ENCODE measurements at places on chromosomes 1 and 21.
A peak's percentile ranks its signal among the peaks of the same experiment; 100 is the strongest.

DNA sequence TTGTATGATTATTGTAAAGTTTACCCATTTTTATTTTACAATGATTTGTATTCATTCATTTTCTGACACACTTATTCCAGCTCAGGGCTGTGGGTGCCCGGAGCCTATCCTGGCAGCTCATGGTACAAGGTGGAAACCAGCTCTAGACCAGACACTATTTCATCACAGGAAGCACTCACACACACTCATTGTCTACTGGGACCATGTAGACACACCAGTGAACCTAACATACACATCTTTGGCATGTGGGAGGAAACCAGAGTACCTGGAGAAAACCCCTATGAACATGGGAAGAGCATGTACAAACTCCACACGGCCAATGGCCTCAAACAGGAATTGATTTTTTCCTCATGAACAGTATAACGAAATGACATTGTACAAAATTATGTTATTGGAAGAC lies 2.4 kb downstream of the DTL start:
- DNase-seq = no peak

DNA sequence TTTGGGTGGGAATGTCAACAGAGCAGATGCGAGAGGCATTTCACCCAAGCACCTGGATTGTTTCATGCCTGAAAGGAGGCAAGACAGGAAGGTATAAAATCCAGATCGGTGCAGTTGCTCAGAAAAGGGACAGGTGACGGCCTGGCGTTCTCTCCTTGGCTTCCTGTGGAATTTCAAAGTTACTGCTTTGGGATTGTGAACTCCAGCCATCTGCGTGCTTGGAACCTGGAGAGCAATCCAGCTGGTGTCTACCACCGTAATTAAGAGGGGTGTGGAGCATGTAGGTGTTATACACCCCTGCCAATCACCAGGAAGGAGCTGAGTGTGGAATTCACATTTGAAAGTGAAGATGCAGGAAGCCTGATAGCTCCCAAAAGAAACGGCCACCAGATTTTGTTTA lies 286.1 kb downstream of the KIF26B start:
- DNase-seq = no peak

- DNase-seq = no peak
Observed at GRCh38 chr1:235423214-235423652, 56.0 kb downstream of the TBCE start.

DNA sequence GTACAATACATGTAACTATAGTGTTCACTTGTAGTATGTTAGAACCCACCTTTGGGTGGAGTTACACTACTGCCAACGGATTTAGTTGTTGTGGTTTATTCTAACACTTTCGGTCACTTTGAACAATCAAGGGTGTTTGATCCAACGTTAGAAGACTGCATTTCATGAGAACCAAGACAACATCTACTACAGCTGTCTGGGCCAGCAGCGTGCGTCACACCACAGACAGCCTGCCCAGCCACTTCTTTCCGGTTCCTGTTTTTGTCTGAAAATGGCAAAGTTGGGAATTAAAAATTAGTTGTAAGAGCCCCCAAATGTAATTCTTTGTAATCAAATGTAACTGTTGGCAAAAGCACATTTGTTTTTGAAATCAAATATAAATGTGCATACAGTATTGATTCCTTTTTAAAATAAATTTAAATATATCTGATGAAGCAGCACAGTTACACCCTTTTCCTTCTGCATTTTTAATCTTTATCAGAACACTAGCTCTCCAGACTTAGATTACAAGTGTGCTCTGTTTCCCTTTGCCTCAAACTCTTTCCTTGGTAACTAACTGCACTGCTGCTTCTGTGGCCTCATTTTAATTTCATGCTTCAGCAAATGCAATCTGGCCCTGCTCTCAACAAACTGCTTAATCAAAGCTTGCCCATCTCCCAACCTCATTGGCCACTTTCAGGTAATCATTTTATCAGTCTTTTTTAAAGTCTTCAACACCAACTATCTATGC lies 86.6 kb upstream of the DPH5 start:
- DNase-seq = no peak

DNA sequence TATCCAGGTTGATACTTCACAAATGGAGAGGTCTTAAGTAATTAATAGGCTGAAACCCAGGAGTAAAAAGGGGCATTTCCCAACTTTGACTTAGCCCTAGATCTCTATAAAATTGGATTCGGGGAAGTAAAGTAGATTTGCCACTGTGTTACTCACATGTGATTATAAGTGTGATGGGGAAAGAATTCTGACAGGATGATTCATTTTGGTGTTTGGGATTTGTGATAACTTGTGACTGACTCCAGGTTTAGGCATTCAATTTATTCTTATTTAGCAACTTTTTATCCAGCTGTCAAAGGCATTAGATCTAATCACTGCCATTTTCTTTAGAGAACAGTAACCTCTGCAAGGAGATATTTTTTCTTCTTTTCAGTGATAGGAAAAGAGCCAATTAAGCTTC lies 175.5 kb downstream of the ASTN1 start:
- peak; percentile 14 for DNase-seq

GRCh38 chr1:162310337-162310736 lies 66.3 kb downstream of the SPATA46 start:
- peak; percentile 69 for DNase-seq

DNA sequence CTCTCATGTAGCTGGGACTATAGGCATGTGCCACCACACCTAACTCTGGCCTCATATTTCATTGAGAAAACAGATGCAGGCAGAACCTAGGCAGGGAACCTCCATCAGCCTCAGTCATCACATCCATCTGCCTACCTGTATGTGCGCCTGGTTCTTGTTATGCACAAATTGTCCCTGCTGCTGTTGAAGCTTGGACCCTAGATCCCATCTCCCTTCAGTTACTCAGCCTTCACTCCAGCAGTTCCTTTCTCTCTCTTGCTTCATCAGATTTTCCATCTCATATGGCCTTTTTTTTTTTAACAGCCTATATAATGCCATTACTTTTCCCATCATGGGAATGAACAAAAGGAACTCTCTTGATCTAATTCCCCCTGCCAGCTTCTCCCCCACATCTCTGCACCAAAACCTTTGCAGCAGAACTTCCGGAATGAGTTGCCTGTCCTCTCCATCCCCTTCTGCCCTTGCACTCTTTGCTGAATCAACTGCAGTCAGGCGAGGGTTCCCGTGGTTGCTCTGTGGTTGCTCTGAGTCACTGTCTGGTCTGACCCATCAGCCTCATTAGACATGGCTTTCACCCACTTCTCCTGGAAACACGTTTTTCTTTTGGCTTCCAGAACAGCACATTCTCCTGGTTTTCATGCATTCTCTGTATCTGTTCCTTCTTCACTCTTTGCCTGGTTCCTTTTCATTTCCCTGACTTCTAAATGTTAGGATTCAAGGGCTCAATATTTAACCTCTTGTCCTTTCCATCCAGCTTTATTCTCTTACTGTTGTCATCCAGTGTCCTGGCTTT lies 41.5 kb downstream of the UBE4B start:
- DNase-seq = peak; percentile 94

DNA sequence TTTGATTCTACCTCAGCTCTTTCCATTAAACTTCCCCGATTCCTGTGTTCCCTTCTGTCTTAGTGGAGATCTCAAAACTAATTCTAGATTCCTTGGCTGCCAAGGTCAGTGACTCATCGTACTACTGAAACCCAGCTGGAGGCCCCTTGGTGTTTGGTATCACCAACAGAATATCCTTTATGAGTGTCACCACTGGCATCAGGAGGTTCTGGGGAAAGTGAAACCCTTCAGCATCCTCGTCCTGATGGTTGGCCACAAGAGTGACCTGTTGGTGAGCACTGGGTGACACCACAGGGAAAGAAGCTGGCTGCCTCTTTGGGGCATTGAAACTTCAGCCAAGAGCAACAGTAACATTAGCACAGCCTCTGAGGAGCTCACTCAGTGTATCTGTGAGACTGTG lies 9.6 kb downstream of the RAB42 start:
- peak; percentile 82 for DNase-seq

GRCh38 chr1:116997066-116997465 lies 4.5 kb upstream of the CD101 start:
- peak; percentile 74 for DNase-seq

DNA sequence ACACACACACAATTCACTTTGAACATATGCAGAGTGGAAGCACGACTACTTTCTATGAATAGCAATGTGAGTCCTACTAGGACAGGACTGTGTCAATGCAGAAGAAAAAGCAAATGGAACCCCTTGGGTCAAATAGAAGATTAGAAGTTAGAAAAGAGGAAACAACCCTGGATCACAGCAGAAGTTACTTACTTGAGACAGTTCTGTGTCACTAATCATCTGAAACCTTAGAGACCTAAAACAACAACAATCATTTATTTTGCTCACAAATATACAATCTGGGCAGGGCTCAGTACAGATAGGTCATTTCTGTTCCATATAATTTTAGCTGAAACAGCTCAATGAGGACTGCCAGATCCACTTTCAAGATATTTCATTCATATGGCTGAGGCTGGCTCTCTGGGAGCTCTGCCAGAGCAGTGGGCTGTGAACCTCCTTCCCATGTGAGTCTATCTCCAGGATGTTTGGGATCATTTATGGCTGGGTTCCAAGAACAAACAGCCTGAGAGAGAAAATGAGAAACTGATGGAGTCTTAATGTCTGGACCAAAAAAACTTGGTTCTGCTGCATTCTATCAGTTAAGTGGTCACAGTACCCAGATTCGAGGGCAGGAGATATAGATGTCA lies 42.5 kb upstream of the IL10 start:
- DNase-seq = no peak

DNA sequence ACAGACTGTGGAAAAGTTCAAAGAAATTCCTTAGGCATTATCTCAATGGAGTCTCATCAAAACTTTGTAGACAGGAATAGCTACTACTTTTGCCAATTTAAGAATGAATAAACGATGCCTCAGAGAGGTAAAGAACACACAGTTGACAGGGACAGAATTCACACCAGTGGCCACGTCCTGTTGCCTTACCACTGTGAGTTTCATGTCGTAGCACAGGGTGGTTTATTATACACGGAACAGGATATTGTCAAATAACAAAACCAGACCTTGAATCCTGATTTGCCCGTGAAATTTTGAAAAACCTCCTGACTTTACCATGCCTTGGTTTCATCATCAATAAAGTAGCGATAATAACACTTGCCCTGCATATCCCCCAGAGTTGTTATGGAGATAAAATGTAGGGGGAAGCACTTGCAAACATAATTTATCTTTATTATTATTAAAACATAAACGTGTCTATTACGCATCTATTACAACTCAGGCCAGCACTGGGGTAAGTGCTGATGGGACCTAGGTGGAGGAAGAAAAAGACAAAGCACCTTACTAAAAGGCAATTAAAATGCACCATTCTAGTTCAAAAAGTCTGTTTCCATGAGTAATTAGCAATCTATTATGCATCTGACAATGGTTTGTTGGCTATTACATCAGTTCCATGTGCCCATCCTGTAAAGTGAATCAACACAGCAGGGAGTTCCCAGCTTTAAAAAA lies 408.1 kb upstream of the RUNX1 start:
- no peak for DNase-seq

GRCh38 chr21:14358775-14359174 lies 24.2 kb downstream of the HSPA13 start:
- peak; percentile 4 for DNase-seq

- peak; percentile 70 for DNase-seq
Observed at GRCh38 chr1:168476588-168477385, 67.0 kb downstream of the XCL2 start.

DNA sequence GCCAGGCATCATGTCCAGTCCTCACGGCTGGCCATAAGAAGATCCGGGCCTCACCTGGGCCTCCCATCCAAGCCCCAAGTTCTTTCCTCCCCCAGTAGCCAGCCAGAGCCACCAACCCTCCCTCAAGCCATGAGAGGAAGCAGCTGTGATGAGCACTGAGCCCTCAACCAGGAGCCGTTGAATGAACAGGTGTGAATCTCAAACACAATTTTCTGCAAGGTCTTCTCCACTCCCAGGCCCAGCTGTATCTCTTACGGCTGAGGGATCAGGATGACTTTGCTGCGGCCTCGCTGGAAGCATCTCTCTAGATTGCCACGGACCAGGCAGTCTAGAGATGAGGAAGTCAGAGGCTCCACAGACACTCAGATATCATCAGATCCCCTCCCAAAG lies 9.8 kb upstream of the CLDN14 start:
- no peak for DNase-seq

DNA sequence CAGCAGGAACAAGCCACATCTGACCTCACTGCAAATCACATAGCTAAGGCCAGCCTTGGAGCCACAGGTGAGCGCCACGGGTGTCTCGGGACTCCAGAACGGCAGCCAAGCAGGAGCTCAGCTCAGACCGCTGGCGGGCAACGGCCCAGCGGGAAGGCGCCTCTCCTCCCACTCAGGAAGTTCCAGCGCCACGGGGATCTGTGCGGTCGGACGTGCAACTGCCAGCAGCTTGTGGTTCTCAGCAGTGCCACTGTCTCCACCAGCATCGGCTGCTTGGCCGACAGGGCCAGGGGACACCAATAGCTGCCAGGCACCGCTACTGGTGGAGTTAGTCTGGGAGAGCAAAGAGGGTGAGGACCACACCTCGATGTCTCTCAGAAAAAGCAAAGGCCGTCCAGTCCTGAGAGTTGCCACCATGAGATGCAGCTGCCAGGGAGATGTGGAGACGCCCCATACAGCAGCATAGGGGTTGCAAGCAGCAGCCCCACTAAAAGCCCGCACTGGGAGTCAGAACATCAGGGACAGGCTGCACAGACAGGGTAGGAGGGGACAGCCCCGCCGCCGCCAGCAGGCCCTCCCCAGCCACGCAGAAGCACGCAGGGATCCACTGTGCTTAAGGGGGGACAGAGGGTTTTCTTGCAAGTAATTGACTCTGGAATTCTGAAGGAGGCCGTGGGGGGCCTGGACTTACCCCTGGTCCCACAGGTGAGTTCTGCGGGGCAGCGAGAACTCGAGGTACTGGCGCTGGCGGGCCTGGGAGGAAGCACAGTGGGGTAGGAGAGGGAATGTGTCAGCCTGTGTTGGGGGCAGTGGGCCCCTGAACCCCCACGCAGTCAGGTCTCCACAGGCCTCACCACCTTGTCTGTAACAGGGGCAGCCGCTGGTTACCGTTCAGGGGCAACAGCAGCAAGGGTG lies 83.5 kb downstream of the NPHP4 start:
- no peak for DNase-seq

DNA sequence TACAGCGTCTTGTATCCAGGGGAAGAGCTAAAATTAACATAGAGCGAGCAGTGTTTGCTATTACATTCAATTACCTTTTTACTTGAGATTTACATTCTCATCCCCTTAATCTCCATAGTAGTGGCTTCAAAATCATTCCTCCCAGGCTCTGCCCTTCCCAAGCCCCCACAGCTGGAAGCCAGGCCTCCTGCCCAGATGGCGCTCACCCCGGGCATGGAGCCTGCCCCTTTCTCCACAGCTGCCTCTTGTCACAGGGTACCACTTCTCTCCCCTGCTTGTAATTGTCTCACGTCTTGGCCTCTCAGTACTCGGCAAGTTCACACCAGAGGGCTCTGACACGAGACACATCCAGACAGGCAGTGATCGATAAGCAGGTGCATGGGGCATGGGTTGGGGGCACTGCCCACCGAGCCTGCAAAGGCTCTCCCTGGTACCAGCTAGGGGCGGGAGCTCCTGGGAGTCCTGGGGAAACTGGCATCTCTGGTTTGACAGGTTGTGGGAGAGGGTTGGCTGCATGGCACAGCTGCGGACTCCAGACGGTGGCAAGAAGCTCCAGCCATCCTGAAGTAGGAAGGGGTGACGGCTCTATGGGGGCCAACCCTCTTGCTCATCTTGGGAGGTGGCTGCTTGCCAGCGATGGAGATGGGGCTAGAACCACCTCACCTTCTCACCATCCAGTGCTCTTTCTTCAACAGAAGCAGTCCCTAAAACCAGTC lies 20.1 kb downstream of the CASZ1 start:
- no peak for DNase-seq

- no peak for DNase-seq
Observed at GRCh38 chr1:112429749-112430148, 33.7 kb downstream of the CTTNBP2NL start.

- DNase-seq = peak; percentile 93
Observed at GRCh38 chr21:29155118-29155932, 24.9 kb downstream of the MAP3K7CL start.

Measured in cardiac fibroblast (primary cell).